GM20000 (cell line): ENCODE measurements at places on chromosomes 4 and X.

- no peak for DNase-seq
These were observed 46.9 kb downstream of the CCDC158 start for GRCh38 chr4:76373919-76374552.

DNA sequence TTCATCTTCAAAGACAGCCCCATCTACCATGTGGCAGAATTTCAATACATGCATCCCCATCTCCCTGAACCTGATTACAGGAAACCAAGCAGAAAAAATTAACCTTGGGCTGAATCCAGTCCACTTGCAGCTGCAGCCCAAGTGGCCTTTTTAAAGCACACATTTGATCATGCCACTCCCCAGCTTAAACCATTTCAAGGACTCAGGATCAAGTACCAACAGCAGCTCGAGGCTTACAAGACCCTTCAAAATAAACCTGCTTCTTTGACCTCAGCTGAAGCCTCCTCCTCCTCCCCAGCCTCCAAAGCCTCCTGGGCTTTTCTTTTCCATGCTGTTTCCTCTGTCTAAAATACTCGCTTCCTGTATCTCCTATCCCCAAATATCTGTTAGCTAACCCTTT is 50.7 kb upstream of the KIT start:
- no peak for DNase-seq

- no peak for DNase-seq
These were observed 4.1 kb upstream of the UGT2B7 start for GRCh38 chr4:69092190-69092589.

DNA sequence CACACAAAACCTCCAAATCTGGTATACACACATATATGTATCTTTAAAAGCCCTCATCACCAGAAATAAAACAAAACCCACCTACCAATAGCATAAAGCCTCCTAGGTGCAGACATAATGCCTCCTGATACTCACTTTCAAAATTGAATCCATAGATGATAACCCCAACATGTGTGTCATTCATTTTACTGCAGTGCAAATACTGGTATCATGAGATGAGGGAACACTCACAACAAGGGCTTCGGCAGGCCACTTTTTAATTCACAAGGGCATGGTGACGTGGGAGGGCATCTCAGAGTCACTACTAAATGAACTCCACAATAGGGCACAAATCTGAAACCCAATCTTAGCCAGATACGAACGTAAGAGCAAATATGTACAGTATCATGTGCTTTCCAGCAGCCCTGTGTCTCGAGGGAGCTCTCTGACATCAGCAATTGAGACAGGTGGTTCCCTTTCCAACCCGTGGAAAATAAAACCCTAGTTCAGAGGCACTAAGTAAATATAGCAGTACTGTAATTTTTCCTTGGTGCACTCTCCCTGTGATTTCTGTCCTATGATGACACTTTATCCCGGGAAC is 14.1 kb upstream of the PPARGC1A start:
- no peak for DNase-seq

- no peak for DNase-seq
These were observed 148.7 kb upstream of the TBC1D9 start for GRCh38 chr4:140904904-140905303.

DNA sequence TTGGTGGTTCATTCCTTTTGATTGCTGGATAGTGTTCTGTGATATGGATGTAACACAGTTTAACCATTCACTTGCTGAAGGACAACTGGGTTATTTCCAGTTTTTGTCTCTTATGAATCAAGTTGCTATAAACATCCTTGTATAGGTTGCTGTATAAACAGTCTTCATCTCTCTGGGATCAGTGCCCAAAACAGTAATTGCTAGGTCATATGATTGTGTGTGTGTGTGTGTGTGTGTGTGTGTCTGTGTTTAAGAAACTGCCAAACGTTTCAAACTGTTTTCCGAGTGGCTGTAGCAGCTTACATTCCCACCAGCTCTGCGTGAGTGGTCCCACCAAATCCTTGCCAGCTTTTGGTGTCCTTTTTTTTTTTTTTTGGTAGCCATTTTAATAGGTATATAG is 60.4 kb downstream of the F11 start:
- DNase-seq: no peak

DNA sequence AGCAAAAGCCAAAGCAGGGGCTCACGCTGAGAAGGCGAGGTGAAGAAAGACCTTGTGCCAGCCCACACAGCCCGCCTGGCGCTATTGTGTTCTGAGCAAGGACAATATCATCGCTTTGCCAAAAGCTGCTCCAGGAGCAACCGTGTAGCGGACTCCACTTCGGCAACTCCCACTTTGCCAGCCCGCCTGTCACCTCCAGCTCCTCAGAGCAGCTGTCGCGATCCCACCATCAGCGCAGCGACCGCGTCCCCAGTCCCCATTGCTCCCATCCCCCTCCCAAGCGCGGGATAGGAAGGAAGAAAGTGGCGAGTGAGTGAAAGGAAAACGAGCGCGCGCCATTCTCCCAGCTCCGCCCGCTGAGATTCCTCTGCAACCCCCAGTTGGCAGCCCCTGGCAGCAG is 759 bp downstream of the ZC4H2 start:
- DNase-seq: peak; percentile 3

DNA sequence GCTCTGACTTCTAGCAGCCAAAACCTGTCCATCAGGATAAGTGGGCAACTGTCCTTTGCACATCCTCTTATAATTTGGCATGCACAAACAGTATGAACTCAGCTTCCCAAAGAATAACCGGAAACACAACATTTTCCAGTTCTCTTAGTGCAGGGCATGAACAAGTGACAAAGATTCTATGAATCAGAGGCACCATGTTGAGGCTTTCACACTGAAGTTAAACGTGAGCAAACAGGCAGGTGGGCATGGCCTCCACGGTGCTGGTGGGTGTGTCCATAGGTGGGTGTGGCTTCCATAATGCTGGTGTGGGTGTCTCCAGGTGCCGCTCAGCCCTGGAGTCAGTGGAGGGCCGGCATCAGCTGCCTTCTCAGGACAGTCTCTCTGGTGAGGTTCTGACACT is 196.5 kb downstream of the SMIM20 start:
- no peak for DNase-seq

GRCh38 chr4:57865264-57865663 is 755.1 kb upstream of the IGFBP7 start:
- DNase-seq: peak; percentile 4

- no peak for DNase-seq
These were observed 88.5 kb downstream of the KIT start for GRCh38 chr4:54746218-54746617.

DNA sequence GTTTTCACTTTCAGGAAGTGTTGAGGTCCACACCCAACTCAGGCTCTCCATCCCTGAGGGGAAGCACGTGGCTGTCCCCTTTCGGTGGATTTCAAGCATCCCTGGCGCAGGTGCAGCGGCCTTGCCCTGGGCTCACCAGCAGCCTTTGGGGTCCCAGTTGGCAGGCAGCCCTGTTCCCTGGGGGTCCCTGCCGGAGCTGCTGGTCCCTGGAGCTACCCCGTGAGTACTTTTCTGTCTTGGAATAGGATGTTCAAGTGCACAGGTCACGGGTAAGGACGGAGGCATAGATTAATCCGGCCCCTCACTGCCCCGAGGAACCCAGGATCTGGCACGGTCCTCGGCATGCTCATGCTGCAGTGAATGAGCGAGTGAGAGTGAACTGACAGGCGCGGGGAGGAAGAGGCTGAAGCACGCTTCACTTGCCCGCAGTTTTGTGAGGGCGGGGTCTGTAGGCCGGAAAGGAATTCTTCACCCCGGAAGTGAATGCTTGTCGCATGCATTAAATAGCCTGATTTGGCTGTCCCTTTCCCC is 117.2 kb upstream of the FAT1 start:
- no peak for DNase-seq

- no peak for DNase-seq
These were observed 39.1 kb upstream of the PDLIM5 start for GRCh38 chr4:94412658-94413038.

DNA sequence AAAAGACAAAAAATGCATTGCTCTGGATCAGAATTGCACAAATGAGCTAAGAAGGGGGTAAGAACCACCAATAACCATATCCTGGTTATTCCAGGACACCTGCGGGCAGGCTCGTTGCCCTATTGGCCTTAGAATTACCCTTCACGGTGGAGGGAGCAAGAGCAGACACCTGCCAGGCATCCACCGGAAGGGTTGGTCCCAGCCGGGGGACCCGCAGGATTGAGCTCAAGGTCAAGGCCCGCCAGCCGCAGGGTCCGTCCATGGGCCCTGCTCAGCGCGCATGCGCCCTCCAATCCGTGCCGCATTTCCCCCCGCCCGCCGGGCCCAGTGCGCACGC is 575 bp downstream of the SLC25A6 start:
- DNase-seq: peak; percentile 97

- no peak for DNase-seq
These were observed 91.7 kb downstream of the FRMPD4 start for GRCh38 chrX:12229986-12230385.

DNA sequence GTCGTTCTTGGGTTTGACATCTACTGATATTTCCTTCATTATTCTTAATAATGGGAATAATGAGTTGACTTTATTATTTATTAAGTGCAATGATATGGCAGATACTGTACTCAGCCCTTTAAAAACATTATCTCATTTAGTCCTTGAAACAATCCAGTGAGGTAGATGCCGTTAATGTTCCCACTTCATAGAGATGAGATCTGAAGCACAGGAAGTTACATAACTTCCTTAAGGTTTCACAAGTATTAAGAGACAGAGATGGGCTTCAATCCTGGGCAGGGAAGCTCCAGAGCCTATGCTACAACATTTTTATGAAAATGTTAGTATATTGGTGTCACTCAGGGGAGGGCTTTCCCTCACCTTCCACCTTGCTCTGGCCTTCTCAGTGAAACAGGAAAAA is 9.7 kb upstream of the KLHL13 start:
- DNase-seq: no peak

GRCh38 chrX:14598330-14598729 is 69.0 kb downstream of the GLRA2 start:
- DNase-seq: no peak
